ENCODE measurements at places on chromosomes 16 and 17.

- DNase-seq = peak; percentile 91
These were observed 29.0 kb downstream of the MARCHF10 start for GRCh38 chr17:62778990-62779681.

DNA sequence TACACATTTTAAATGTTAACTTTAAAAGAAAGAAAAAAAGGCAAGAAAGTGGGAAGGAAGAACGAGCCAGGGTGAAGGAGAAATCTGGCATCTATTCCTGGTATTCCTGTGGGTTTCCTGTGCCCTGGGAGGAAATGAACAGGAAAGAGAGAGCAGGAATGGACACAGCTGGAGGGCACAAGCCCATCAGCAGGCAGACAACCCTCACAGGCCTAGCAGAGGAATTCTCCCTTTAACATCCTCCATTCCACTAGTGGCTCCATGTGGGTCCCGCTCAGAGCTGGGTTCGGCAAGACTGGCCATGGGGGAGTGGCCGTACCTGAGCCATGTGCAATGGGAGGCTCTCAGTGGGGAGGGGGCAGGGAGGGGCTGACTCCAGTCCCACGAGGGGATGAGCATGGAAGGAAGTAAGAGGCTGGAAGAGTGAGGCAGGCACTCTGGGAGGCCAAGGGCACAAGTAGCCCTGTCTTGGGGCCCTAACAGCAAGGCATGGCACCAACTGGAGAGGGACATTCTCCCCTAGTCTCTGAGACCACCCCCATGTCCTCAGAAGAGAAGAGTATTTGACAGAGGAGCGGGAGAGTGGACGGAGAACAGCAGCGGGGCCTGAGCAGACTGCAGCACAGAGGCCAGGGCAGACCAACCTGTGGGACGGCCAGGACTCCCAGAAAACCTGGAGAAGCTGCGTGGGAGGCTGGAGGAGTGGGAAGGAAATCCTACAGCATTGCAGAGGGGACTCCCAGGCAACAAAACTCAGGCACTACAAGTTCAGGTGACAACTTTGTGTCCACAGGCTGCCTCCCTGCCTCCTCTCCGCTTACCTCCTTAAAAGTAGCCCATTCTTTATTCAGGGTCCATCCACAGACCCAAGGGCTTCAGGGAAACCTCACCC lies 30.2 kb downstream of the TK2 start:
- DNase-seq = no peak

GRCh38 chr16:49857423-49858181 lies 1.7 kb upstream of the ZNF423 start:
- no peak for DNase-seq

DNA sequence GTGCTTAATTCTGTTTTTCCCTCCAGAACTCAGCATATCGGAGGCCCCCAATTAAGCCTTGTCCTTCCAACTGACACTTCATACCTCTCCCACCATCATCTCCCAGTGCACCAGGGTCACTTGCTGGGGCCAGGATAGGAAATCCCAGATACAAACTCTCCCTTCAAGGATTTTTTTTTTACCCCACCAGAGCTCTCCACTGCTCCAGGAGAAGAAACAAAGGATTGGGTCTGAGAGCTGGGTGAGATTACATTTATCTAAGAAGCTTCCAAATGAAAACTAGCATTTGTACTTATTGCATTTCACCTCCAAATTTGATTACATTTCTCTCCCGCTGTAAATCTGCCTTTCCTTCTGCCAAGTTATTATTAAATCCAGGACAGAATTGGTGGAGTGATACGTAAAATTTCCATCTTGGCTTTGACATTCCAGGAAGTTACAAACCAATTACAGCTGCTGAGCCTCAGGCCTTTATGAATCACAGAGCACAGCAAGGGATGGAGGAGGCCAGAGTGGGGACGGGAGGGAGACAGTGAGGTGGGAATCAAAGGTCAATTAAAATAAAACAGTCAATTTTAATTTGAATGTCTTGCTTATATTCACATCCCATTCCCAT lies 123.5 kb downstream of the USP31 start:
- DNase-seq = peak; percentile 8
